Right forelimb (tissue), 1 donor: ENCODE measurements at places on chromosomes 5 and 9.

DNA sequence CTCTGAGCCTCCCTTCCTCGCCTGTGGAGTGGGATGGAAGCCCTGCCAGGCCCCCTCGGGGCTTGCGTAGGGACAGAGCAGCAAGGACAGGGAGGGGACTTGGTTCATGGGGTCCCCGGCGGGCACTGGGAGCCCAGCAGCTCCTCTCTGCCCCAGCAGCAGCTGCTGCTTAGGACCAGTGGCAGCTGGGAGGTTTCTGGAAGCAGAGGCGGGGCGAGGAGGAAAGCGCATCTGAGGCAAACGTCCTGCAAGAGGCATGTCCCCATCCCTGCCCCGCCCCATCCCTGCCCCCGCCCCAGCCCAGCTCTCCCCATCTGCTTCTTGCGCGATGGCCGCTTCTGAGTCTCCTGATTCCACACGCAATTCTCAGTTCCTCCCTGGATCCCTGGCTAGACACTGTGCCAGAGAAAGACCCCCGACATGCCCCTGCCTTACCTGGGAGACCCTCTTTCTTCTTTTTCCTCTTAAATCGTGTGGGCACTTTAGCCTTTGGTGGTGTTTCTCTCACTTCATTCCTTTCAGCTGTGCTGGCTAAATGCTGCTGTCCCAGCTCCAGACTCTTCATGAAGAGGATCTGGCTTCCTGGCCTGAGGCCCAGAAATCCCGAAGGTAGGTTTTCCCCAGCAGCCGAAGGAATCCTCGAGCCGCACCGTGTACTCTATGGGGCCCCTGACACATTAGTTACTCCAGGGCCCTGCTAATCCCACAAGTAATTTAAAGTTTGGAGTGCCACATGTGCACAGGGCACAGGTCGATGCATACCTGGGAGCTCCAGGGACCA lies 4.4 kb upstream of the OR2S2 start:
- DNase-seq, result no peak

DNA sequence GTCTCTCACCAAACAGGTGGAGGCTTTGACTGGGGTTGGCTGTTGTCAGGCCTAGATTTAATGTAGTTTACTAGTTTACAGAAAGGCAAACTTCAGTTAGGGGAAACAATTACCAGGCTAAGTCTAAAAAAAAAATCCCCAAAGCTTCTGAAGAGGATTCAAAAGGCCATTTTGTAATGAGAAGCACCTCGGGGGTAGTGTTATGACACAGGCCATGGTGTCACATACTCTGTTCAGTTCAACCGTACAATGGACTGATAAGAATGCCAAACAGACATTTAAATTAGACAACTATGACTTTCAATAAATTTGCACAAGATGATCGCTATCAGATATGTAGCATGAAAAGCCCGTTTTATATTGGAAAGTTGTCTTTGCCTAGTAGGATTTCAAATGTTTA lies 120.1 kb upstream of the PCA3 start:
- DNase-seq, result no peak

DNA sequence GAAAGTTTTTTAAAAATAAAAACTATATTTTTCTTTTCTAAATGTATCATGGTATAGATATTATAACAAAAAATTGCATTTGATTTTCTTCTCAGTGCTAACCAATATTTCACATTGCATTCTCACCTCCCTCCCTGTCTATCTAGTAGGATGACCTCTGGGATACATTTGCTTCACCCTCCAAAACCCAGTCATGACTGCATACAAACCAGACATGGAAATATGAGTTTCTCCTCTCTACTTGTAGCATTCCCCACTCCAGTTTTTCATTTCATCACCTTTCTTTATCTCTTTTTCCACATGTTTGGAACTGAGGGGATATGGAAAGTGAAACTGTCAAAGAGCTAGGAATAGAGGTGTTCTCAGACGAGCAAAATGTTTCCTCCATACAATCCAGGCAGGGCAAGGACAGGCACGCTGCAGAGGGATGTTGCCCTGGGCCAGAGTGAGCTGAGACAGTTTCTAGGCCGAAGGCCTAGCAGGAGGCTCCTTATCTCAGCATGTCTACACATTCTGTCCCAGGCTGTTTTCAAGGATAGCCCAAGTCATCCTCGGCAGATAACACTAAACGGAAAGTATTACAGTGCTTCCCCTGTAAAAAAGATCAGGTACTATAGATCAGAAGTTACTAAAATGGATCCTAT lies 46.7 kb downstream of the MEF2C start:
- no peak for DNase-seq

- no peak for DNase-seq
Measured at GRCh38 chr9:134706522-134706921, 64.9 kb downstream of the COL5A1 start.

GRCh38 chr5:143093452-143094086 lies 309.9 kb downstream of the NR3C1 start:
- DNase-seq, result no peak

DNA sequence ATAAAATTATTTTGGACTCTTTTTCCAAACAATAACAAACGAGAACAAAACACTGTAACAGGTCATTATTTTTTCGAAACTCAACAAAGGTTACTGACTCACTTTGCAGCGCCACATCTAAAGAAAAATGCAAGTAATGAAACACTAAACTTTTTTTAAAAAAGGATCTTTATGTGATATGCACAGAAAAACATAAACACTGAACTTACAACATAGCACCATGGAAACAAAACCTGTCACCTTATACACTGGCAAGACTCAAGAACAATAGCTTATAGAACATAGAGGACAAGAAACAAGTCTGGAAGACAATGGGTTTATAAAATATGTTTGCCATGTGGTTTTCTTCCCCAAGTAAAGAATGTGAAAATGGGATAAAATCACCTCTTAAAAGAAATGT lies 85.2 kb downstream of the AUH start:
- DNase-seq, result no peak

DNA sequence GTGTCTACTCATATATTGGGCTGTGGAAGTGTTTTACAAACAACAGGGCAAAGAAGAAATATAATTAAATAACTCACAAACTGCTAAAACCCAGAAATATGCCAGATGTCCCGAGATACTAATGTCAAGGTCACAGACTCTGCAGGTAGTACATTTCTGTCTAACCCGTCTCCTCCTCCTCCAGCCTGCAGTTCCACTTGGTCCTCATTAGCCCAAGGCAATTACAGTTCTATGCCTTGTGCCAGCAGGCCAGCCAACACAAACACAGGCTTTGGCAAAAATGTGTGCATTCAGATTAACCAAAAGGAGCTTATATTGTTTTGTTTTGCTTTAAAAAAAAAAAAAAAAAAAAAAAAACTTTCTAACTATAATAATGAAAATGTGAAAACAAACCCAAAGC lies 148.8 kb downstream of the MYO10 start:
- DNase-seq, result no peak

DNA sequence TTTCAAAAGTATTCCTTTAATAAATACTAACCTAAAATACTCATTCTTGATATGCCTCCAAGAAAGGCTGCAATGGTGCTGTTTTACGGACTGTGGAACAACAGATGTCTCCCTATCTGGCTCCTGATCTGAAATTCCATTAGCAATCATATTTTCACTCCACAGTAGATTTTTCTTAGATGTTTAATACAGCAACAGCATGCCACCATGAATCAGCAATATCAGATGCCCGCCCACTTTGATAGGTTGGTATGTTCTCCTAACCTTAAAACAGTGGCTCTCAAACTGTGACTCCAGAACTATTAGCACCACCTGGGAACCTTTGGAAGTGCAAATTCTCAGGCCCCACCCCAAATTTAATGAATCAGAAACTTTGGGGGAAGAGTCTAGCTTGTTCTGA lies 110.2 kb downstream of the MLLT3 start:
- DNase-seq, result no peak

GRCh38 chr5:43161244-43161643 lies 30.8 kb upstream of the NIM1K start:
- no peak for DNase-seq

GRCh38 chr5:169723103-169723831 lies 86.2 kb downstream of the DOCK2 start:
- no peak for DNase-seq

DNA sequence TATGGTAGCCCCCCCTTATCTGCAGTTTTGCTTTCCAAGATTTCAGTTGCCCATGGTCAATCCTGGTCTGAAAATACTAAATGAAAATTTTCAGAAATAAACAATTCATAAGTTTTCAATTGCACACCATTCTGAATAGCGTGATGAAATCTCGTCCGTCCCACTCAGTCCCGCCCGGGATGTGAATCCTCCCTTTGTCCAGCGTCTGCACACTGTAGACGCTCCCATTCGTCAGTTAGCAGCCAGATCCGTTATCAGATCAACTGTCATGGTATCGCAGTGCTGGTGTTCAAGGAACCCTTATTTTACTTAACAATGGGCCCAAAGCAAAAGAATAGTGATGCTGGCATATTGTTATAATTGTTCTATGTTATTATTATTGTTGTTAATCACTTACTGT lies 98.6 kb downstream of the TMEM215 start:
- DNase-seq, result no peak

GRCh38 chr5:34676416-34676815 lies 20.3 kb downstream of the RAI14 start:
- DNase-seq, result no peak
